Stimulated activated CD4-positive, alpha-beta T cell treated with anti-CD3 and anti-CD28 coated beads, Interleukin-1b, Interleukin-23, amount 100 ng/mL, for 1 hour (primary cell): ENCODE measurements at places on chromosomes 1 and 21.

- no peak for DNase-seq
Observed at GRCh38 chr1:214581785-214582184, 21.2 kb upstream of the CENPF start.

- no peak for DNase-seq
Observed at GRCh38 chr1:212291505-212292134, 6.4 kb downstream of the PPP2R5A start.

GRCh38 chr1:153677718-153678518, 570 bp upstream of the NPR1 start:
- no peak for DNase-seq

DNA sequence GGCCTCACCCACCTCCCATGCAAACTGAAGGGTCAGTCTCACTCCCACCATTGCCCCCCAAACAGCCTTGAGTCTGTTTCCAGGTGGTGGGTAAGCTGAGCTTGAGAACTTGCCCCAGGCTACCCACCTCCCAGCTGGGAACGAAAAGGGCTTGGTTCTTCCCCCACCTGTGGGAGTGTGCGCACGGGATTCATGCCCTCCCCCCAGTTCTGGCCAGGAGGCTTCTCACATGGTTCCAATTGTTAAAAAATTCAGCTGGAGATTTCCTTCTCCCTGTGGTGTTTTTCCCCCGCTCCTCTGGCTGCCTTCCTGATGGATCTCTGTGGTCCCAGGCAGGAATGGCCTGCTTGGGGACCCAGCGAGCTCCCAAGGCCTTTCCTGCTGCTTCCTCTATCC, 81.8 kb upstream of the C21orf91 start:
- DNase-seq = no peak

- DNase-seq = peak; percentile 67
Observed at GRCh38 chr1:22025368-22026155, 24.1 kb downstream of the CELA3A start.

DNA sequence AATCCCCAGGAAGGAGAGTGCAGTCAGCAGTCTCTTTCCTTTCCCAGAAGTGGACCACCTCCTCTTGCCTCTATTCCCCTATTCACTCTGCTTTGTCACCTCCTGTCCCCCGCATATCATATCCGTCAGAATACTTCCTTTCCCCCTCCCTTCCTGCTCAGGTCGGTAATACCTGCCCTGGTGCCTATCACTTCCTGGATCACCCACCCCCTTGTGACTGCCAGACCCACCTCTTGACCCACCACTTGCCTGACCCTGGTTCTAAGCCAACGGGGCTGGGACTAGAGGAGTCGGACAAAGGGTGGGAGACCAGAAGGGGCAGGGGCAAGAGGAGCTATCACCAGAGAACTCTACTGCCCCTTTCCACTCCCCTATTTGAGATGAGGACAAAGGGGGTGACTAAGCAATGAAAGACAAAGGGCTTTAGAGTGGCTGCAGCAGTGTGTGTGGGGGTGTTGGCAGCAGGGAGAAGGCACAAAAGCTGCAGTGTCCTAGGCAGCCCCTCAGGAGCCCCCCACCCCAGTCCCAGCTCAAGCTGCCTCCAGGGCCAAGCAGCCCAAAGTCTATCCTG, 1.7 kb upstream of the ADAMTS4 start:
- DNase-seq = no peak
